ENCODE measurements at places on chromosomes 3 and 15. TPM values are rescaled to one million over a fixed set of nuclear protein-coding genes. Genes with fewer than 3 reads are reported as not detected.

DNA sequence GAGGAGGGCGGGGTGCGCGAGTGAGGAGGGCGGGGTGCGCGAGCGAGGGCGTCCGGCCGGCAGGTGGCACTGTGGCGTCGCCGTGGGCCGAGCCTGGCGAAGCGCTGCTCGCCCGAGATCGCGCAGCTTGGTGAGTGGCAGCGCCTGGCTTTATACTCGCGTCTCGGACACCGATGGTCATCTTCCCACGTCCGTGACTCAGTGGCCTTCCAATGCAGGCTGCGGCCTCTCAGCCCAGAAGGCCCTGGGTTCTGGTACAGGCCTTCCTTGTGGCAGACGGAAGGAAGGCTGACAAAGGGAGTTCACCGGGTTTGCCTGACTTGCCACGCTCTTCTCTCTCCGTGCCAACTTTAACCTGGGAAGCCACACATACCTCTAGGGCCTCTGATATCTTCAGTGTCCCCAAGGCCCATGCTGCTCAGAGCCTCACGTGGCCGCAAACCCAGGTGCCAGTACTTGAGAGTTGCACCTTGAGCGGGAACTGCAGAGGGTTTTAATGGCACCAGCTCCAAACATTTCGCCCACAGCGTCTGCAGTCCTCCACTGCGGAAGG lies 195.3 kb upstream of the LYSMD4 start:
- DNase-seq = peak; percentile 29

DNA sequence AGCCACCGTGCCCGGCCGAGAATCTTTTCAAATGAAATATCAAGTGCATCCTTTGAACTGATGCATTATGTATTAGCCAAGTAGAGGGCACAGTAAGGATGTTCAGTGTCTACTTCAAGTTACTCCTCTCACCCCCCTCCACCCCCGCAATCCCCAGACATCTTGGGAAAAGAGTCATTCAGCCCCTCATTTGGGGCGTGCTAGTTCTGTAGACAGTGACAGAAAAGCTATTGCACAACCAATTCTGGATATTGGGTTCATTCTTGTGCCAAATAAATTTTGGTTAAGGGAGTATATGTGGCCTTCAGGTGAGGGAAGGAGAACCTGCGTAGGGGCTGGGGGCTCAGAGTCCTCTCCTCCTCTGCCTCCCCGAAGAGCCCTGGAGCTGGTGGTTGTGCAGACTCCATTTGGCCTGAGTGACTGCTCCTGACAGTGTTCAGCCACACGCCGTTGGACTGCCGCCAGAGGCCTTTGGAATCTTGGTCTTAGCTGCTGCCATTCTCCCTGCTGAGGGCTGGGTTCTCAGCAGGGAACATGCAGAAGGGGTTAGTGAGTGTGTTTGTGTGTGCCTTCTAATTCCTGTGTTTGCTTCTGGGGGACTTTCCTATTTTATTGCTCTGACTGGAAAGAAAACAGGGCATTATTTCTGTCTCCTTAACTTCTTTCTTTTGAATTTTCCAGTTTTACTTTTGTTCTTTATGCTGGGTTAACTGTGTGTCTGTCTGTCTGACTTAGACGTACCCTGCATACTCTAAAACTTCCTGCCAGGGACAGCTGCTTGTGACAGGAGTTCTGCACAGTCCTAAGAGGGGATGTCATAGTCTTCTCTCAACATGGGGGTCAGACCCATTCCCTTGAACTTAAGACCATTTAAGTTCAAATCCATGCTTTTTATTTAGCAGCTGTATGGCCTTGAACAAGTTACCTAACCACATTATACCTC lies 21.0 kb downstream of the RARB start:
- DNase-seq = peak; percentile 74

DNA sequence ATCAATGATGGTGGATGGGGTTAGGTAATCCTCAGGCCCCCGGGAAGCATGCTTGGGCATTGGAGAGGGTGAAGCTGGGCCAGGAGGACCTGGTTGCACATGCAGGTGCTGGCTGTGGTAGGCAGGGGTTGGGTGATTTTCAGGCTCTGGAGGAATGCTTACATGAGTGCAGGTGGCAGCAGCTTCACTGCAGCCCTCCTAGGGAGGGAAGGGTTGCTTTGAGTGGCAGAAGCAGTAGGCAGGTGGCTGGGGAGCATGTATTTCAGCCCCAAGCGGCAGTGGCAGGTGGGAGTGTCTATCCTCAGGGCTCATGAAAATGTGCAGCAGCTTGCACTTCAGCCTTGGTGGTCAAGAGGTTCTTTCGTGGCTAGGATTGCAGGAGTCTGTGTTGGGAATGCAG lies 230.0 kb upstream of the CTNNB1 start:
- no peak for DNase-seq

- no peak for DNase-seq
Observed at GRCh38 chr3:161879470-161879869, 382.9 kb downstream of the OTOL1 start.

- DNase-seq = peak; percentile 29
Observed at GRCh38 chr15:83846847-83847246, 192.9 kb downstream of the ADAMTSL3 start.

Gene SST
- total RNA-seq = not detected

GRCh38 chr3:32881624-32882023 lies 63.8 kb downstream of the TRIM71 start:
- no peak for DNase-seq

DNA sequence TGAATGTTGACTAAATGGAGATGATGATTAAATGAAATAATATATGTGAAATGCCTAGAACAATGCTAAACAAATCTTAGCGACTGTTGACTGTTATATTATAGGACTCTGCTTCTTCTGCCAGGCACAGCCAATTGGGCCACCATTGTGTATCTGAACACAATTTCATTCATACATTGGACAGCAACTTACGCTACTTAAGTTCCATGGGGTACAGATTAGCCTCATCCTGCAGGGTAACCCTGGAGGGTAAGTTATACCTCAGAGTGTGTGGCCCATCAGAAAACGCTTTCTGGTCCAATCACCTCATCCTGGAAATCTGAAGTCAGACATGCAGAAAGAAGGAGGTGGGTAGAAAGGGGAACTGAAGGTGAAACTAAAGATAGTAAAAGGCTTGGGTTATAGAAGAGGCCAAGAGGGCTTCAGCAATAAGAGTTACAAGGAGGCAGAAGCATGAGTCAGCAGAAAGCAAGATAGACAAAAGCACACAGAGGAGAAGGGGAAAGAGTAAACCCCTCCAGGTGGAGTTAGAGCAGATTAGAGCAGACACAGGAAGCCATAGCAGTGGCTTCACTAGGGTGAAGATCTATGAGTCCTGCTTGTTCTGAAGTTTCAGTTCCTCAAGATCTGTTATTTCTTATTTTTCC lies 119.3 kb upstream of the SLC24A5 start:
- DNase-seq = no peak

GRCh38 chr3:56590814-56591213 lies 33.8 kb downstream of the CCDC66 start:
- peak; percentile 72 for DNase-seq

Gene CATSPER2
- total RNA-seq = 0.52 TPM

Gene SERPINI2
- total RNA-seq = not detected

DNA sequence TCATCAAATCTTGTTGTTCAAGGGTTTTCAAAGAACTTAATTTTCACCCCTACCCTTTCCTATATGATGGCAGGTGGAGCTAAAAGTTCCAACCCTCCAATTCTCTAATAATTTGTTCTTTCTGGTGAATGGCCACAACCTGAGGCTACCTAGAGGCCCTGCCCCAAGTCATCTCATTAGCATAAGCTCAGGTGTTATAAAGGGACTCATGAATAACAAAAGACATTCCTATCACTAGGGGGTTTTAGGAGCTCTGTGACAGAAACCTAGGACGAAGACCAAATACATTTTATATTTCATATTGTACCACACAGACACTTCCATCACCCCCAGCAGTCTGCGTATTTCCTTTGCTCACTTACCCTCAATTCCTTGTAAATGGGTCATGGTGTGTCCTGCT lies 483.6 kb upstream of the EPHA6 start:
- no peak for DNase-seq

DNA sequence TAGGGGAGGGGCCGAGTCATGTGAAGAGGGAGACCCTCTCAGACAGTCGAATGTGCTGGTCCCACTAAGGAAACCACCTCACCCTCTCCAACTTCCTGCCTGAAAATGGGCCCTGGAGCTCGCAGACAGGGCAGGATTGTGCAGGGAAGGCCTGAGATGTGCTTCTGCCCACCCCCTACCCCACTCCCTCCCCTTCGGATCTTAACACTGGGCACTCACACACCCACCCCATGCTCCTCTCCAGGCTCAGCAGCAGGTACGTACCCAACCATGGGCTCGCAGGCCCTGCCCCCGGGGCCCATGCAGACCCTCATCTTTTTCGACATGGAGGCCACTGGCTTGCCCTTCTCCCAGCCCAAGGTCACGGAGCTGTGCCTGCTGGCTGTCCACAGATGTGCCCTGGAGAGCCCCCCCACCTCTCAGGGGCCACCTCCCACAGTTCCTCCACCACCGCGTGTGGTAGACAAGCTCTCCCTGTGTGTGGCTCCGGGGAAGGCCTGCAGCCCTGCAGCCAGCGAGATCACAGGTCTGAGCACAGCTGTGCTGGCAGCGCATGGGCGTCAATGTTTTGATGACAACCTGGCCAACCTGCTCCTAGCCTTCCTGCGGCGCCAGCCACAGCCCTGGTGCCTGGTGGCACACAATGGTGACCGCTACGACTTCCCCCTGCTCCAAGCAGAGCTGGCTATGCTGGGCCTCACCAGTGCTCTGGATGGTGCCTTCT lies 20.0 kb downstream of the ATRIP start:
- DNase-seq = no peak

- DNase-seq = no peak
Observed at GRCh38 chr15:58444658-58445332, 13.0 kb downstream of the LIPC start.

Gene MTHFS
- 26.7 TPM for total RNA-seq

Gene SLC9C1
- total RNA-seq = 1.7 TPM

DNA sequence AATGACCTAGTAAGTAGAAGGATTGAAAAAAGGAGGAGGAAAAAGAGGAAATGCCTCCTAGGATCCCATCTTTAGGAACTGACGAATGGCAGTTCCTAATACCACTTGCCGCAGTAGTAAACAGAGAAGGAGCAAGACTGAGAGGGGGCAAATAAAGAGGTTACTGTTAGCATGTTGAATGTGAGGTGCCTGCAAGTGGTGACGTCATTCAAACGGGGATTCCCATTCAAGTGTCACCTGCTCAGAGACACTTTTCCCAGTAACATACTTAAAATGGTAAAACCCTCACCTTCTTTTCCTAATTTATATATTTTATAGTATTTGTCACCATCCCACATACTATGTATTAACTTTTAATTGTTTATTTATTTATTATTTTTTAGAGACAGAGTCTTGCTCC lies 178.9 kb downstream of the IL5RA start:
- no peak for DNase-seq

Gene SLC6A11
- not detected for total RNA-seq

DNA sequence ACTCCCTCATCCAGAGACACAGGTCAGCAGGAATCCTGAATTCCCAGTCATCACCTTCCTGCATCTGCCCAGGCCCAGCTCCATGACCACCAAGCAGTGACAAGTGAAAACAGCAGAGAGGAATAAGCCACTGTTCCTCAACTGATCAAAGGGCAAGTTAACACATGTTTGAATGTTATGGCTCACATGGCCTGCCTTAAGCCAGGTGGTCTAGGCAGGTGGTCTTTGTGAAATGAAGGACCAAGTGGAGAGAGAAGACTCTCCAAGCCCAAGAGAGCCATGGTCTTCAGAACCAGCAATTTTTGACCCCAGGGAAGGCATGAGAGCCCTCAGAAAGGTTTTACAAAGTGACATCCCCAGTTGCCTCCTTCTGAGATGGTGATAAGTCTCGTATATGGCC lies 161.8 kb downstream of the EPHB1 start:
- no peak for DNase-seq

DNA sequence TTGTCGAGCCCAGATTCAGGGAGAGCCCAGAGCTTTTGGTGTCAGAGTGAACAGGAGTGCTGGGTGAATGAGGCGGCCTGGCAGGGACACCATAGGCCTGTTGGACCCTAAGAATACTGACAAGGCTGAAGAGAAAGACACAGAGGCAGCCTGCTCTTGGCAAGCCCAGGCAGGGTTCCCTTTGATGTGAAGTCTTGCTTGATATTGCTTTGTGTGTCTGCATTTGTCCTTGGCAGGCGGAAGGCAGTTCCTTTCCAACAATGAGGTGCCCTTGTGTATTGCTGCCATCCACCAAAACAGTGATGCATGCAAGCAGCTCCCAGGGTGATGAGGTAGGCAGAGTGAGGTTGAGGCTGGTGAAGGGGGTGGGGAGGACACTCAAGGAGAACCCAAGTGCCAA lies 152.7 kb upstream of the TSC22D2 start:
- peak; percentile 46 for DNase-seq

Gene ASB14
- not detected for total RNA-seq

DNA sequence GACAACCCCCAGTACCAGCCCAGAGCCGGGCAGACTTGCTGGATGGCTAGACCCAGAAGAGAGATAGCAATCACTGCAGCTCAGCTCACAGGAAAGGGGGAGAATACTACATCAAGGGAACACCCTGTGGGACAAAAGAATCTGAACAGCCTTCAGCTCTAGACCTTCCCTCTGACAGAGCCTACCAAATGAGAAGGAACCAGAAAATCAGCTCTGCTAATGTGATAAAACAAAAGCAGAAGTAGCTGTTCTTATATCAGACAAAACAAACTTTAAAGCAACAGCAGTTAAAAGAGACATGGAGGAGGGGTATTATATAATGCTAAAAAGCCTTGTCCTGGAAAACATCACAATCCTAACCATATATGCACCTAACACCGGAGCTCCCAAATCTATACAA lies 283.3 kb downstream of the KLF13 start:
- DNase-seq = no peak

Gene C3orf85
- not detected for total RNA-seq

Gene PRC1
- 18.4 TPM for total RNA-seq

GRCh38 chr15:88894819-88895767 lies at the start of gene HAPLN3:
HAPLN3 (minus strand) TSS chr15:88895544; CDS start chr15:88887298, 8,246 bp downstream.
- DNase-seq = no peak

Gene LRRC49
- total RNA-seq = 22.0 TPM

Gene BCHE
- 1.9 TPM for total RNA-seq

Gene GRK7
- 0.05 TPM for total RNA-seq

GRCh38 chr15:61141497-61142125 lies 87.5 kb downstream of the RORA start:
- no peak for DNase-seq

DNA sequence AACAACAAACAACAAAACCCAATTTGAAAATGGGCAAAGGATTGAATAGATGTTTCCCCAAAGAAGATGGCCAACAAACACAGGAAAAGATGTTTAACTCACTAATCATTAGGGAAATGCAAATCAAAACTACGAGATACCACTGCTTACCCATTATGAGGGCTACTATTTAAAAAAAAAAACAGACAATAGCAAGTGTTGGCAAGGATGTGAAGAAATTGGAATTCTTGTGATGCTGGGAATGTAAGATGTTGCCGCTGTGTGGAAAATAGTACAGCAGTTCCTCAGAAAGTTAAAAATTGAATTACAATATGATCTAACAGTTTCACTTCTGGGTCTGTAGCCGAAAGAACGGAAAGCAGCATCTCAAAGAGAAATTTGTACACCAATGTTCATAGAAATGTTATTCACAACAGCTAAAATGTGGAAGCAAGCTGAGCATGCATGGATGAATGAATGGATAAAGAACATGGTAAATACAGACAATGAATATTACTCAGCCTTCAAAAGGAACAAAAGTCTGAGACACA lies 121.9 kb downstream of the CHSY1 start:
- no peak for DNase-seq

All from renal cortical epithelial cell (primary cell).